Thoracic aorta (tissue), 2 donors: ENCODE measurements at places on chromosomes 4 and X. TPM values are rescaled to one million over a fixed set of nuclear protein-coding genes. Genes with fewer than 3 reads are reported as not detected.

DNA sequence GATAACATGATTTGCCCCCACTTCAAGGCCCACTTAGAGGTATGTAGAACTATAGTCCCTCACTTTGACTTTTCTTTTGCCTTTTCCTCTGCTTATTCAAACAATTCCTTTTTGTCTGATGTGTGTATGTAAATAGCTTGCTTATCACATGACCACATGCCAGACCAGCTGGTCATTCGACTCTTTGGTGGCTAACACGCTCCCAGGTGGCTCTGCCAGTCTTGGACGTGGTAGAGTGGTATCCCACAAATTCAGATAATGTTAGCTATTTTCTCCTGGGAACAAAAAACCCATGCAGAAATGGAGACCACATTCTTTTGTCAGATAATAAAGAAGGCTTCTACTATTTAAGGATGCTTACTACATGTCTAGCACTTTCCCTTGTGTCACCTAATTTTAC, 47.9 kb downstream of the ARHGAP24 start:
- no peak for DNase-seq

GRCh38 chr4:100838286-100838685, 320.5 kb upstream of the EMCN start:
- DNase-seq: no peak

GRCh38 chrX:7109838-7110793, 37.4 kb upstream of the STS start:
- no peak for DNase-seq

DNA sequence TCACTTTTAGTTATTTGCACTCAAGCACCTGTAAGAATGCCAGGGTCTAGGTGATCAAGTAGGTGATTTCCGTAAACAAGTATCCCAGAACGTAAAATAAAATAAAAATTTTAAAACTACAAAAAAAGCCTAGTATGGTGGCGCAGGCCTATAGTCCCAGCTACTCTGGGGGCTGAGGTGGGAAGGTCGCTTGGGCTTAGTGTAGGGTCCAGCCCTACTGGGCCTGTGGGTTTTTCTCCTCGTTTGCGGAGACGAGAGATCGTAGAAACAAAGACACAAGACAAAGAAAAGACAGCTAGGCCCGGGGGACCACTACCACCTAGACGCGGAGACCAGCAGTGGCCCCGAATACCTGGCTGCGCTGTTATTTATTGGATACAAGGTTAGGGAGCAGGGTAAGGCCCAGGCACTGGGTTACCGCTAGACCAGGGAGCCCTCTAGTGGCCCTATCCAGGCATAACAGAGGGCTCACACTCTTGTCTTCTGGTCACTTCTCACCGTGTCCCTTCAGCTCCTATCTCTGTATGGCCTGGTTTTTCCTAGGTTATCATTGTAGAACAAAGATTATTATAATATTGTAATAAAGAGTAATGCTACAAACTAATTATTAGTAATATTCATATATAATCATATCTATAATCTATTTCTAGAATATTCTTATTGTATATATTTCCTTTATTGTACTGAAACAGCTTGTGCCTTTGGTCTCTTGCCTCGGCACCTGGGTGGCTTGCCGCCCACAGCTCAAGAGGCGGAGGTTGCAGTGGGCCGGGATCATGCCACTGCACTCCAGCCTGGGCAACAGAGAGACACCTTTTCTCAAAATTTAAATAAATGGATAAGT, 38.4 kb downstream of the SAGE1 start:
- DNase-seq: no peak

DNA sequence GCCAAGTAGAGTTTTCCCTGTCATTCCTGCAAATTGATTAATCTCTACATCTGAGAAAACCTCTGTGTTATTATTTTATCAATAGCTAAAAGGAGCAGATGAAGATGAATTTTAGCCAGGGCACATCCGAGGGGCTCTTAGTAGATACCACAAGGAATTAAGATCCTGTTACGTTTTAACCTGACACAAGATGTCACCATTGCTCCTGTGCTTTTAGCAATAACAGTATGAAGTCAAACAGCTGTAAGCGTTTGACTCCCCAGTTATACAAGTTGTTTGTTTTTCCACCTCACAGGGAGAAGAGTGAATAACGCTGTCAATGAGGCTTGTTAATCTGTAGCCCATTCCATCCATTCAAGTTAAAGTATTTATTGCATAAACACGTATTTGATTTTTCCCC, 76.0 kb upstream of the AP1S2 start:
- DNase-seq: no peak

- no peak for DNase-seq
Observed at GRCh38 chr4:7021930-7022664, 21.1 kb upstream of the TADA2B start.

GRCh38 chr4:97942951-97943350, 200.3 kb downstream of the STPG2 start:
- DNase-seq: no peak

DNA sequence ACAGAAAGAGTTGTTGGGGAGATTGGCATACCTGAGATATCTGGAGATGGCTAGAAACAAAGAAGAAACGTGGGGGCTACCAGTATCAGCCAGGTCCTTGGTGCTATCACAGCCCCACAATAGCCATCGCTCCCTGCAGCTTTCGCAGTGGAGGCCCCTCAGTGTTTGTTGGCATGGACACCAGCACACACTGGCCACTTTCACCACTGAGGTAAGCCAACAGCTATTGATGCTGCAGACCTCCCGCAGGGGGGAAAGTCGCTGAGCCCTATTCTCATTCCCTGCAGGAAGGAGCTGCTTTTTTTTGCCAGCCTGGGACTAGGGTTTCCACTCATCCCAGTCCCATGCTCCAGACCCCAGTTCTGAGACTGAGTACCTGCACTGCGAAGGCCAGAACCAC, 879.2 kb upstream of the IGFBP7 start:
- DNase-seq: no peak

DNA sequence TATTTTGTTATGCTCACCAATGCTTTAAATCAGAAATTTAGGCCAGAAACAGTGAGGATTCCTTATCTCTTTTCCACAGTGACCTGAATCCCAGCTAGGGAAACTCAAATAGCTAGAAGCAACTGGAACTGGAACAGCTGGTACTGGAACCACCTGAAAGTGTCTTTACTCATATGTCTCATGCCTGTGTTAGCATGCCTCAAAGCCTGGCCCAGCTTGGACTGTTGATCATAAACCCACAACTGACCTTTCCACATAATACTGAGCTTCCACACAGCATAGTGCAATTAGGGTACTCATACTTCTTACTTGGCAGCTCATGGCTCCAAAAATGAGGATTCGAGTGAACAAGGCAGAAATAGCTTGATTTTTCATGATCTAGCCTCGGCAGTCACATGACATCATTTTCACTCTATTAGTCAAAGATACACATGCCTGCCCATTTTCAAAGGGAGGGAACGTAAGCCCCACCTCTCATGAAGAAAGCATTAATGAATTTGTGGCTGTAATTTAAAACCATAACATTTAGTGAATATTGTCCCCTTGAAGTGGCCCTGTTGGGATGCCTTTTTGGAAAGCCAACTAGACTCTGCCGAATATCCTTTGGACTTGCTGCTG, 80.8 kb upstream of the ACSL1 start:
- DNase-seq: no peak

DNA sequence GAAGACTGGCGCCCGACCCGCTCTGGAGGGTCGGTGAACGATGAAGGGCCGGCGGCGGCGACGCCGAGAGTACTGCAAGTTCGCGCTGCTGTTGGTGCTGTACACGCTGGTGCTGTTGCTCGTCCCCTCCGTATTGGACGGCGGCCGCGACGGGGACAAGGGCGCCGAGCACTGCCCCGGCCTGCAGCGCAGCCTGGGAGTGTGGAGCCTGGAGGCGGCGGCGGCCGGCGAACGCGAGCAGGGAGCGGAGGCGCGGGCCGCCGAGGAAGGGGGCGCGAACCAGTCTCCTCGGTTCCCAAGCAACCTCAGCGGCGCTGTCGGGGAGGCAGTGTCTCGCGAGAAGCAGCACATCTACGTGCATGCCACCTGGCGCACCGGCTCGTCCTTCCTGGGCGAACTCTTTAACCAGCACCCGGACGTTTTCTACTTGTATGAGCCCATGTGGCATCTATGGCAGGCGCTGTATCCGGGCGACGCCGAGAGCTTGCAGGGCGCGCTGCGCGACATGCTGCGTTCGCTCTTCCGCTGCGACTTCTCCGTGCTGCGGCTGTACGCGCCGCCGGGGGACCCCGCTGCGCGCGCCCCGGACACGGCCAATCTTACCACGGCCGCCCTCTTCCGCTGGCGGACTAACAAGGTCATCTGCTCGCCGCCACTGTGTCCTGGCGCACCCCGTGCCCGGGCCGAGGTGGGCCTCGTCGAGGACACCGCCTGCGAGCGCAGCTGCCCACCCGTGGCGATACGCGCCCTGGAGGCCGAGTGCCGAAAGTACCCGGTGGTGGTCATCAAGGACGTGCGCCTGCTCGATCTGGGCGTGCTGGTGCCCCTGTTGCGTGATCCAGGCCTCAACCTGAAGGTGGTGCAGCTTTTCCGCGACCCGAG, 568 bp downstream of the CHST7 start:
- DNase-seq: no peak

GRCh38 chr4:102116121-102116520, 229.2 kb downstream of the SLC39A8 start:
- no peak for DNase-seq

DNA sequence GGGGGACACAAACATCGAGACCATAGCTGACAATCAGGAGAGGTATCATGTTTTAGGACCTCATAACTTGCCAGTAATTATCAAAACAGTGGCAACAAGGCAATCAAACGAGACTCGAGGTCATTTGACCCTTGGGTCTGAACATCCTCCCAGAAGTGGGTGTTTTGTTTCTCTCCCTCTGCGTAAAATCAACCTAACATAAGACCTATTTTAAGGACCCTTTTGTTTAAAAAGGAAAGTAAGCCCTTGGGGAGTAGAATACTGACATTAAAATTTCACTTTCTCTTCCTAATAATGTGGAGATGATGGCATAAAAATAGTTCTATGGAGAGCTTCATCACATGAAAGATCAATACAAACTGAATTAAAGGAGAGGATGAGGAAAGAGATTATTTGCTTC, 106.2 kb upstream of the PUDP start:
- DNase-seq: no peak

DNA sequence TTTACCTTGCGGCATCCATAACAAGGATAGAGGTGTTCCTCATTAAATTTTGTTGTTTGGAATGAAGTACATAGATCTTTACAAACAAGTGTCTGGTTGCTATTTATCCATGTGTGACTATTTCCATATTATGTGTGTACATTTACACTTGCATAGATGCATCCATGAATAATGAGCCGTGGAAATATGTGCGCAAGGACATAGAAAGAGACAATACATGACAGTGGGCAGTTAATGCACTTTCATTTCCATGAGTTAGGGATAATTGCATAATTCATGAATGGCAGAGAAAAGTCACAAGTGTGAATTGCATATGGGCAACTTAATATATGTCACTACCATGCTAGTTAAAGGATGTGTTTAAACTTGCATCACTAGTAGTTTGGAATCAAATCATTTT, 338.2 kb upstream of the PITX2 start:
- DNase-seq: no peak

DNA sequence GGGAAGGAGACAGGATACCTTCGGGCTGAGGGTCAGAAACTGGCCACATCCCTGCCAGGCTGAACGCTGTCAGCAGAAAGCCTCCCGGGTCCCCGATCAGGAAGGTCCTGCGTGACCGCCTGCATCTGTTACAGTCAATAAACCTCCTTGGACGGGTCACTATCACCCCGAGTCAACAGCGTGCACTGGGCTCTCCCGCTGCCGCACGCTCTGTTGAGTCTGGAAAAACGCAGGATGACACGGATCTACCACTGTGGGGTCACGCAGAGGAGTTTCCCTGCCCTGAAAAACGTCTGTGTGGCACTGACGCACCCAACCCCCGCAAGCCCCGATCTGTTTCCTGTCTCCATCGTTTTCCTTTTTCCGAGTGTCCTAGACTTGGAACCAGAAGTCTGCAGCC, 12.1 kb downstream of the PPP2R3B start:
- no peak for DNase-seq

- no peak for DNase-seq
Observed at GRCh38 chr4:144861471-144861870, 215.5 kb downstream of the HHIP start.

DNA sequence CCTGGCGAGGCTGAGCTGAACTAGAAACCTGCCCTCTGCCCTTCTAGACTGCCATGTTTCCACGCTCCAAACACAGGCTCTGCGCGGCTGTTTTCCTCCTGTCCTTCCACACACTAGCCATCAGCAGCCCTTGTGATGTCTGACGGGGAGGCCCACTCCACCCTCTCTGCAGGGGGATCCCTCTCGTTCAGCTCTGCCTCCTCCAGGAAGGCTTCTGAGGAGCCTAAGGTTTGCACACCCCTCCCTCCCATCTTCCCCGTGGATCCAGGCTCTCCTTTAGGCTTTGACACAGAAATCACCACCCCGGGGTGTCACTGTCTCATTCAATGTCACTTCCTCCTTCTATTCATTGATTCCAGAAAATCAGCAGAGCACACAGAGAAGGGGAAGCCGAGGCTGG, 38.6 kb upstream of the CRMP1 start:
- no peak for DNase-seq

DNA sequence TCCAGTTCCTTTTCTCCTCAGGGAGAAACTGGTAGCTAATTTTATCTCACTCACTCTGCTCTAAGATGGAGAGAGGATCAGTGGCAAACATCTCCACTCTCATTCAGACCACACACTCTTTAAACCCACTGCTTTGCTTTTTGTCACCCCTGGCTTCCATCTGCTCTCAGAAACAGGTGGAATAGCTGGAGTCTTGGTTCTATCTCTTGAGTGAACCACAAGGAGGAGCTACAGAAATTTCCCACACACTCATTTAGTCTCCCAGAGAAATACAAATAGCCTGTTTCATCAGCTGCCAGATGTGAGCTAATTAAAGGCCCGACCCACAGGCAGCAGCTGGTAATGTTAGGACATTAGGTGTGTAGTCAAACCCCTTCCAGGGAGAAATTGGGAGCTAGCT, 96.6 kb downstream of the STPG2 start:
- no peak for DNase-seq

The RHOXF1 gene
- total RNA-seq: not detected

The NAT8L gene
- total RNA-seq: under 0.01 TPM

The SPANXA1 gene
- 1.4 TPM for total RNA-seq

The GLOD5 gene
- total RNA-seq: not detected
